ENCODE measurements at places on chromosomes 5 and 9.

DNA sequence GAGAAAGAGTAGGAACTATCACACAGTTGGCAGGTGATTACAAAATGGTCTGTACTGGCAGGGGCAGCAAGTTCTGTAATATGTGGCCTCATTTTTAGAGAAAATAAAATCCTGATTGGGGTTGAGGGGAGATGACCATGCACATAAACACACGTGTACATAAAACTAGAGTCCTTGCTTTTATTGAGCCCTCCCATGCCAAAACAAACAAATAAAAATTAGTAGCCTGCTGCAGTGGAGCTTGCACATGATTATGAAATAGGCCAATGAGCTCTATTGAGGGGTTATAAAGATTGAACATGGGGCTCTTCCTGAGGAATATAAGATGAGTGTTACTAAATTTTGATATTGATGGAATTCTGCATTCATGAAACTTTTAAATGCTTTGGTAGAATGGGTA, 248.4 kb downstream of the ELAVL2 start:
- no peak overlapping the region for H3K4me3 ChIP-seq
- H3K36me3 ChIP-seq = no peaks in the 10 kb centered on the region
- DNase-seq = no peak

DNA sequence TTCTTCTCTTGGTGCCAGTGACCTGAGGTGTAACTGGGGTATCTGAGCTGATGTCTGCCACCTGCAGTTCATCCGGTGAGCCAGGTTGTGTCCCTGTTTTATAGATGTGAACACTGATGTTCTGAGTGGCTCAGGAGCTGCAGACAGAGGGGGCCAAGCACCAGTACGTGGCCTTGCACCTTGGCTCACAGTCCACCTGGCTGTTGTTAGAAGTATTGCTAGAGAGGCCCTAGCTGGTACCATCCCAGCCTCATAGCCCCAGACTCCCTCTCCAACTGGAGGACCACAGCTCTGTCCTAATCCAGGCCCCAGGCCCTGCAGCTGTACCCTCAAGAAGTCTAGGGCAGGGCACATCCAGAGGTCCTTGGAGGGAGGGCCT, 16.2 kb downstream of the PHF2 start:
- H3K27me3 ChIP-seq = no peaks in the 10 kb centered on the region
- no peak overlapping the region for H3K27ac ChIP-seq
- H3K4me1 ChIP-seq = peaks cover 9% of the 10 kb centered on the region

- no peaks in the 10 kb centered on the region for H3K4me1 ChIP-seq
- DNase-seq = peak; percentile 76
- H3K27me3 ChIP-seq = no peaks in the 10 kb centered on the region
- H3K36me3 ChIP-seq = no peaks in the 10 kb centered on the region
- no peak overlapping the region for H3K27ac ChIP-seq
- H3K4me3 ChIP-seq = no peak overlapping the region
Observed at GRCh38 chr9:88259001-88259400, 120.7 kb upstream of the SPATA31C2 start.

GRCh38 chr5:43073597-43074546, 33.8 kb upstream of the ANXA2R start:
- peaks cover 8% of the 10 kb centered on the region for H3K4me1 ChIP-seq
- H3K4me3 ChIP-seq = no peak overlapping the region
- no peak overlapping the region for H3K27ac ChIP-seq
- peaks cover 9% of the 10 kb centered on the region for H3K36me3 ChIP-seq
- H3K27me3 ChIP-seq = no peaks in the 10 kb centered on the region

- no peaks in the 10 kb centered on the region for H3K36me3 ChIP-seq
- no peak overlapping the region for H3K27ac ChIP-seq
- H3K27me3 ChIP-seq = no peaks in the 10 kb centered on the region
- DNase-seq = no peak
Observed at GRCh38 chr5:83450183-83450966, 21.2 kb upstream of the VCAN start.

DNA sequence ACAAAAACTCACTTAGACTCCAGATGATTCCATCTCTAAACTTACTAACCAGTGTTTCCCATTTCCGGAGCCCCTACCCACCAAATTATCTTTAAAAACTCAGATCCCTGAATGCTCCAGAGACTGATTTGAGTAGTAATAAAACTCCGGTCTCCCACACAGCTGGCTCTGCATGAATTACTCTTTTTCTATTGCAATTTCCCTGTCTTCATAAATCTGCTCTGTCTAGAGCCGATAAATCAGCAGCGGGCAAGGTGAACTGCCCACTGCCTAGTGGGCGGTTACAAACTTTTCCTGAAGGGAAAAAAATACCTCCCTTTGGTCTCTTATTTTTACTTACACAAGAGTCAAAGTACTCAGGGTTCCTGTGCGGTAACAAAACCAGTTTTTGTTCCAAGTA, 624.4 kb upstream of the RORB start:
- no peak overlapping the region for H3K4me3 ChIP-seq
- no peaks in the 10 kb centered on the region for H3K4me1 ChIP-seq
- H3K36me3 ChIP-seq = no peaks in the 10 kb centered on the region
- no peaks in the 10 kb centered on the region for H3K27me3 ChIP-seq
- no peak for DNase-seq

- no peaks in the 10 kb centered on the region for H3K36me3 ChIP-seq
- H3K4me1 ChIP-seq = no peaks in the 10 kb centered on the region
- no peak overlapping the region for H3K27ac ChIP-seq
- no peak for DNase-seq
- H3K4me3 ChIP-seq = no peak overlapping the region
- H3K27me3 ChIP-seq = no peaks in the 10 kb centered on the region
Observed at GRCh38 chr5:51556833-51557232, 173.6 kb downstream of the ISL1 start.
